Iris pigment epithelial cell (primary cell): ENCODE measurements at places on chromosomes 7 and 10.

DNA sequence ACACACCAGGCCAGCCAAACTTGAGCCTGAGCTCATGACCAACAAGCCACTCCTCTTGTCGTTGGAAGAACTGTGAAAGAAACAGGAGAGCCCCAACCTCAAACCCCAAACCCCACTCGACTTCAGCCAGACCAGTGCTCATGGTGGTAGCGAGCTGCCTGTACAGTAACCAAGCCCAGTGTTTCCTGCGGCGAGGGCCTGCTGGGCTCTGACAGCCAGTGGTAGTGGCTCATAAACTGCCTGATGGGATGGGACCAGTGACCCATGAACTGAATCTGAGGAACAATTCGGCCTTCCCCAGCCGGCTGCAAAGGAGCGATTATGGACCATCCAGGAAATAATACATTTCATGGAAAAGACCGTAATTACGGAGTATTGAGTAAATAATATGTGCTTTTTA is 191.9 kb downstream of the RPS24 start:
- DNase-seq, result no peak

DNA sequence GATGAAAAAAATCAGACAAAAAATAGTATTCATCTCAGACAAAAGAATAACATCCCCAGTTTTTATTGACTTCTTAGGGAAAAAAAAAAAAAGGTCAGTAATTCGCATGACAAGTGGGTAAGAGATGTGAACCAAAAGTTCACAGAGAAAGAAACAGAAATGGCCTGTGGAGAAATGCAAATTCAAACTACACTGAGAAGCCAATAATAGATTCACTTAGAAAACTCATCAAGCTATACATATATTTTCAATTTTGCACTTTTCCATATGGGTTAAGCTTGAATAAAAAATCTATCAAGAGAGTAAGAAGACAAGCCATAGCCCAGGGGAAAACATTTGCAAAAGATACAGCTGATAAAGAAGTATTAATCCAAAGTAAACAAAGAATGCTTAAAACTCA is 28.0 kb downstream of the HERC4 start:
- no peak for DNase-seq

DNA sequence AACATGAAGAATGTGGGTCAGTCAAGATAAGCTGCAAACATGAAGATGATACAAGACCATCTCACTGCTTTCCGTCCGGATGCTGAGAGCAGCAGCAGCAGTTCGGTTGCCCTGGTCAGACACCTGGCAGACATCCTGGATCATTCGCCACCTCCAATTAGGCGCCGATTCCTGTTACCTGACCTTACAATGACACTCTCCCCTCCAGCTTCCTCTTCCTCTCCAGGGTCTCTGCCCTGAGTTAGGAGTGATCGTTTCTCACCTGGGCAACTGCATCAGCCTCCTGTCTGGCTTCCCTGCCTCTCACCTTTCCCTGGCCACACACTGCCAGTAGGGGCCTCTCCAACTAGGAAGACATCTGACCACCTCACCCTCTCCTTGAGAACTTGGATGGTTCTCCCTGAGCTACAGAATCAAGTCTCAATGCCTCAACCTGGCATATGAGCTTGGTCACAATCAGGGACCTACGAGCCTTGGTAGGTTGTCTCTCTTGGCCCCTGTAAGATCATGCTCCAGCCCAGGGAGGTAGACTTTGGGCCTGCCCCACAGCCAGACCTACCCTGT is 31.4 kb upstream of the ENO4 start:
- DNase-seq, result no peak

GRCh38 chr7:42460933-42461332 is 223.9 kb upstream of the GLI3 start:
- peak; percentile 10 for DNase-seq

GRCh38 chr7:41699516-41699915 is 3.4 kb downstream of the INHBA start:
- peak; percentile 46 for DNase-seq

DNA sequence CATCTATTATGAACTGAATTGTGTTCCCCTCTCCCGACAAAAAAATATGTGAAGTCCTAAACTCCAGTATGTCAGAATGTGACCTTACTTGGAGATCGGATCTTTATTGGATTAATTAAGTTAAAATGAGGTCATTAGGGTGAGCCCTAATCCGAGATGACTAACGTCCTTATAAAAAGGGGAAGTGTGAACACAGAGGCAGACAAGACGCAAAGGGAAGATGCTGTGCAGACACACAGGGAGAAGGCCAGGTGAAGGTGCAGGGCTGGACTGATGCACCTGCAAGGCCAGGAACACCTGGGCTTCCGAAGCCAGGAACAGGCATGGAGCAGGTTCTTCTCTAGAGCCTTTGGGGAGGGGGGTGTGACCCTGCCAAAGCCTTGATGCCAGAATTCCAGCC is 187.8 kb downstream of the PARD3 start:
- no peak for DNase-seq

GRCh38 chr7:94632338-94633013 is 23.5 kb downstream of the SGCE start:
- DNase-seq, result peak; percentile 95

- DNase-seq, result peak; percentile 32
Measured at GRCh38 chr10:29757551-29758297, 123.0 kb upstream of the SVIL start.

DNA sequence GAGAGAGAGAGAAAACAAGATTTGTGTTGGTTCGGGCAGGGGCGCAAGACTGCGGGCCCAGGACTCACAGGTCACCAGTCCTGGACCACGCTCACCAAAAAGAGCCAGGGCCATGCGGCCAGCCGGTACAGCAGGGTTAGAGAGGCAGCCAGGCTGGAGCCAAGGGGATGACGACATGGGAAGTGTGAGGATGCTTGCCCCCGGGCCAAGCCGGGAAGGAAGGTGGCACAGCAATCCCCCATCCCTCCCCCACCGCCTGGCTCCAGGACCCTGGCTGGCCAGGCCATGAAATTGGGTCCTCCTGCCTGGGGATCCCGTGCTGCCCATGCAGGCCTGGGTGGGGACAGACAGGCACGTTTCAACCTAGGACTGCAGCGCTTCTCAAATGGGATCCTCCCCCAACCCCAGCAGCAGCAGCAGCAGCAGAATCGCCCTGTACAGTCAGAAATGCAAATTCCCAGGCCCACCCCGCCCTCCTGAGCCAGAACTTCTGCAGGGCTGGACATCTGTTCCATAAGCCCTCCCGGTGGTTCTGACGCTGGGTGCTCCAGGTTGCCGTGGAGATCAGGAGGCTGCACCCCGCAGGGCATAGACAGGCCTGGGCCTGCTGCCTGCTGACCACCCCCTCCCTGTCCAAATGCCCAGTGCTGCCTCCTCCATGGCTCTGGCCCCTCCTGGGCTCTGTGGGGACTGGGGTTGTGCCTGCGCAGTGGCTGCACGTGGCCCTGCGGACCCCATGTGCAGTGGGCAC is 35.0 kb downstream of the YKT6 start:
- DNase-seq, result no peak

DNA sequence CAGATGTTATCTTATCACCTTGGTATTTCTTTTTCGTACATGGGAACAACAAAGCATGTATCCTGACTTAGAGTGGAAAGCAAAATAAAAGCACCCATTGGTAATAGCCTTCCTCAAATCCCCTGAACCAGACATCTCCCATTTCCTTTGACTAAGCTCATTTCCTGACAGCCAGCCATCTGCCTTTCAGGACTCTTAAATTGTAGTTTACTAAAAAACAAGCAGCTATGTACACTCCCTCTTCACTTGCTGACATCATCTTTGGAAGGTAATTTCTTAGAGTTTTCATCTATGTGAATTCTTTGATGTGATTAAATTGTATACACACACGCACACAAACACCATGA is 40.7 kb downstream of the ARL4A start:
- peak; percentile 68 for DNase-seq

- DNase-seq, result no peak
Measured at GRCh38 chr10:75034131-75034512, 77.3 kb upstream of the SAMD8 start.

GRCh38 chr7:135512135-135512887 is 2.4 kb upstream of the CNOT4 start:
- DNase-seq, result peak; percentile 73

- DNase-seq, result no peak
Measured at GRCh38 chr7:55272328-55272727, 92.8 kb upstream of the LANCL2 start.

DNA sequence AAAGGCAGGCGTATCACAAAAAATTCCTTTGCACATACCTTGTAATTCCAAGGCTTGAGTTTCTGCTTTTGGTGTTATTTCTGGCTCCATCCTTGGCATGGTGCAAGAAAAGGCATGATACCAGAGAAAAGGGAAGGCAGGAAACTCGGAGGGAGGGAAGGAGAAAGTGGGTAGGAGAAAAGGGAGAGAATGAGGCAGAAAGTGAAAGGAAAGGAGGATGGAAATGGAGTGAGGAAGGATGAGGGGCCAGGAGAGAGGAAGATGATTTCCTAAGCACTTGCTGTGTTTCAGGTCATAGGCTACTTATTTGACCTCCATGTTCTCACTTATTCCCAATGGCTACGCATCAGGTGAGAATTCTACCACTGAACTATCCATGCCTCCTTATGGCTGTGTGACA is 110.8 kb upstream of the JCAD start:
- no peak for DNase-seq

DNA sequence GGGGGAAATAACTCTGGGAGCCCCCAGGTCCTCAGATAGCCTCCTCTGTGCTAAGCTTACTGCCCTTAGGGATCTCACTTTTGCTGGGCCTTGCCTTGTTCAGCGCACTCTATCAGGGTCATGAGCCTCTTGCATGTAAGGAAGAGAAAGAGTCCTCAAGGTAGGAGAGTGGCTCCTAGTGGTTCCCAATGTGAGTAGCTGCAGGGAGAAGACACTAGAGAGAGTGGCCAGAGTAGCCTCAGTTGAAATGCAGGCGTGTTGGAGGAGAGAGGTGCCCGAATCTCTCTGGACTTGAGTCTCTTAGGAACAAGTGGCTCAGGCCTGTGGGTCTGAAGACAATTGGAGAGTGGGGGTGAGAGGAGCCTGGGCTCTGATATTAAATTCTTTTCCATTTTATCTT is 94.3 kb upstream of the SORCS3 start:
- DNase-seq, result no peak

GRCh38 chr10:1406967-1407945 is 330.1 kb downstream of the ADARB2 start:
- no peak for DNase-seq

DNA sequence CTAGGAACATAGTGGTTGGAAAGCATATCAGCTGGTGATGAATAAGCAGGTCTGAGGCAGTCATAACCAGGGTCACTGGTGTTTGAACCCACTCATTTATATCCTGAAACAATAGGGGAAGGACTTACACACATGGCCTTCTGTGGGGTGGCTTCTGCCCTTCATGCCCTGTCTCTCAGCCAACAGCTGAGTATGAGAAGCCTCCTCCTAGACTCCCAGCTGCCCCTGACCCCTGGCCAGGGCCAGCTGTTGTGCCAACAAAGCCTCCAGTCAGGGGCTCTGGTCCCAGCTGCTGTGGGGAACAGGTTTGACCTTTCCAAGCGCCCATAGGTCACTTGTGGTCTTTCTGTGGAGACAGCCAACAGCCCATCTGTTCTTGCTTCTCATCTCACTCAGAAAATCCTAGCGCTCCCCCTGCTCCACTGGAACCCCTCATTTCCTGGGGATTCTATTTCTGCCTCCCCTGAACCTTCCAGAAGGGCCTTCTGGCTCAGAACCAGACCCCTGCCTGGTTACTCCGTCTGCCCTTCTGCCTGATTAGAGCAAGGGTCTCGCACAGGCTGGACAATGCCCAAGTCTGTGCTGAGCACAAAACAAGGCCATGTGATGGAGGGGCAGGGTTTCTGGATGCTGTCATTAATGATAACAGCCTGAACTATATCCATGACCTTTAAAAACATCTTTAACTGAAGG is 9.7 kb upstream of the PURB start:
- no peak for DNase-seq

DNA sequence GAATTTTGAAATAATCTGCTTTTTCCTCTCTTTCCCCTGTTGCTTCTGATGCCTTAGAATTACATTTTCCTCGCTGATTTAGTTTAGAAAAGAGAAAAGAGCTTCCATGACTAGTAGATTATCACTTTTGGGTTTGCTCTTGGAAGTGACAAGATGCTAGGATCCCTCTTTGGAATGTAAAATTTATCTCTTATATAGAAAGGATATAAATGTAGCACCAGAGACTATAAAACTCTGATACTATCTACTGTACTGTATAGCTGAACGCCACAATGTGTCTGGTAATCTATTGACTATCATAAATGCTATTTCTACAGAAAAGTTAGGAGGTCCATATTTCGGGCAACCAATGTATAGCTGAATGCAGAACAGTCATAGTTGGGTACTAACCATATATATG is 1.1 kb upstream of the HDAC9 start:
- DNase-seq, result no peak

DNA sequence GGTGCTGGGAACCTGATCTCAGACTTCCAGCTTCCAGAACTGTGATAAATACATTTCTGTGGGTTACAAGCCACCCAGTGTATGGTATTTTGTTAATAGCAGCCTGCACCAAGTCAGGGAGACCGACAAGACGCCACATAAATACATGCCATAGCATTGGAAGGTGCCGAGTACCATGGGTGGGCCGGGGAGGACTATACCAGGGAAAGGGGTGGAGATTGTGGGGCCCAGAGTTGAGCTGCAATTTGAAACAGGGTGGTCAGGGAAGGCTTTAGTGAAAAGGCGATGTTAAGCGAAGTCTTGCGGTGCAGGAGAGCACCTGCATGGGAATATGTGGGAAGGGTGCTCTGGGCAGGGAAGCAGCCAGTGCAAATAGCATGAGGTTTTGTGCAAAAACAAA is 88.9 kb upstream of the LRRC4 start:
- no peak for DNase-seq

DNA sequence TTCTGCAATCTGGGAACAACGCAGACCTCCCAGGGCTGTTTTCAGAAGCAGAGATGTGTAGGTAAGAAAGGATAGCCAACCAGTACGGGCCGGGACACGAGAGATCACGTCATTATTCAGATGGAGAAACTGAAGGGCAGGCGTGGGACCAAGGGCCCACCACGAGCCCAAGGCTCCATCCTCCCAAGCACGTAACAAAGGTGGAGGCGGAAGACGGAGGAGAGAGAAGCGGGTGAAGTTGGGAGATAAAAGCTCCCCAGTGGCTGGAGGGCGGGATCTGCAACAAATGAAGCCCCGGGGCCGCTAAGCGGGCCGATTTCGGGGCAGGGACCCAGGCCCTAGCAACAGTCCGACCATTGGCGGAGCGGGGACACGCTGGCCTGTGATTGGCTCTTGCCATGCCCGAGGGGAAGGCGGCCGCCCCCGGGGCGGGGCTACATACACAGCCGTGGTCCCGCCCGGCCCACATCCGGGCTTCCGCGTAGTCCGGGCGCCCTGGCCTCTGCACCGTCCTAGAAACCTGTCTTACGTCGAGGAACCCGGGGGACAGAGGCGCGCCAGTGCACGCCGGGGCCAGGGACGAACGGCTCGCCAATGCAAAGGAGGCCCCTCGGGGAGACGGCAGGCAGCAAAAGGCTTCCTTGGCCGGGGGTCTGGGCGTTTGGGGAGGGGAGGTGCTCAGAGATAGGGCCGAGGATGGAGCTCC is 15.5 kb downstream of the HSPB1 start:
- DNase-seq, result peak; percentile 97

GRCh38 chr10:101038484-101038883 is 7.5 kb downstream of the SFXN3 start:
- DNase-seq, result no peak

GRCh38 chr10:2839081-2839725 is 228.1 kb upstream of the PFKP start:
- peak; percentile 1 for DNase-seq
